EH (cell line): ENCODE measurements at places on chromosomes 6 and 20.

DNA sequence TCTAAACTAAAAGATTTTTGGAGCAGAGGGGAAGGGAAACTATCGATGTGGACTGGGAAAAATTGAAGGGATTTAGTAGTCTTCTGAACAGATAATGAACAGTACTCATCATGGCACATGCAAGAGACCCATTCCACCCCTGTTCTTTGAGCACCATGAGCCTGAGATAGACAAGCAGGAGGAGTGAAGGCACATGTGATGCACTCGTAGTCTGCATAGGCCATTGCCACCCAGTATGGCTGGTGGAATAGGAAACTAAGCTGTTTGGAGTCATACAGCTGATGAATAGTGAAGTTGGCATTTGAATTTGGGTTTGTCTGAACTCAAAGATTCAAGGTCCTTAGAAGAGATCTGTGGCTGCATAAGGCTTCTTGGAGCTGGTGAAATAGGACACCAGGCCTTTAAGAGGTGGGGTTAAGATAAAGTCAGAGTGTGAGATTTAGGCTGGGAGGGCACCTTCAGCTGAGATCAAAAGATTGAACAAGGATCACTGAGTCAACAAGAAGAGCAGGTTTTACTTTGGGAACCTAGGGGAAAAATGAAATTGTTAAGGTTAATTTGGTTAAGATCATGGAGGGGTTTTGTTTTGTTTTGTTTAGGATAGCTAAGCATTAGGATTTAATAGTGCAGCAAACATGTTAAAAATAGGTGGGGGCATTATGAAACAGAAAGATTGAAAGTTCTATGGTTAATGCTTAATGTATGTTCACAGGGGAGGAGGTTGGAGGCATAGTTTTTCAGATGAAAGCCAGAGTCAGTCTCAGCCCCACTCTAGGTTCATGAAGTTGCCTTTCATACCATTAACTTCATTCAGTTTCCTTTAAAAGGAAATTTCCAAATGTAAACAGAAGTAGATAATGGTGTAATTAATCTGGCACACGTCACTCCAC, 148.8 kb downstream of the ARID1B start:
- peak; percentile 29 for DNase-seq

DNA sequence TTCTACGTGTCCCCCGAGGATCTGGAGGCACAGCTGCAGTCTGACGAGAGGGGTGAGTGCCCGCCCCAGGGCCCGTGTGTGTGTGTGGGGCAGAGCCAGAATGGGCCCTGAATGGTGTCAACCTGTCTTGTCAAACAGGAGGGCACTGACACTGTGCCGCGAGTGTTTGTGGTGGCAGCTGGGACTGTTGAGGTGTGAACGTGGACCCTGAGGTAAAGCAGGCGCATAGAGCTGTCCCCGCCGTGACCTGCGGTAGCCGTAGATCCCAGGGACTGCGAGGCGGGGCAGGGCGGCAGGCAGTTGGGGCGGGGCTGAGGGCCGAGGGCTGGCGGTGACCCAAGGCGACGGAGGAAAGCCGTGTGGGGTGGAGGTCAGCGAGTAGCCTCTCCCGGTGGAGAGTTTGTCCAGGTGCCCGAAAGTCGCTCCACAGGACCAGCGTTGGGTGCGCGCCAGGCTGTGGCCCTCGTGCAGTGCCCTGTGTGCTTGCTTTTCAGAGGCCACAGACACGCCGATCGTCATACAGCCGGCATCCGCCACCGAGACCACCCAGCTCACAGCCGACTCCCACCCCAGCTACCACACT, 25.2 kb downstream of the UCKL1 start:
- no peak for DNase-seq

DNA sequence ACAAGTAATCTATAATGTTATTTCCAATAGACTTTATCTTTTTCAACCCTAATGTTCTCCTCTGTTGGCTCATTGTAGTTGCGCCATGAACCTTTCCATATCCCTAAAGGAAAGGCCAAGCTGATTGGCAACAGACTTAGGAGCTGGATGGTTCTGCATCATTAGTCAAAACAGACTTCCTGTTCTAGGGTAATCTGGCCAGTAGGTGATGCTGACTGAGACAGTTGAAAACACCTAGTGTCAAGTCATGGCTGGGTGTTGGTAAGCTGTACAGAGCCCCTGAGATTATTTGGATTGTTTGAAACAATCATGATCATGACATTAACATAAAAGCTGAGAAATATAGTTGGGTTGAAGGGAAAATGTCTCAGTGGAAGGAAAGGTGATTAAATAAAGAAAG, 231.4 kb downstream of the PHACTR1 start:
- no peak for DNase-seq

- DNase-seq: no peak
Measured at GRCh38 chr6:41651246-41651961, 13.1 kb downstream of the MDFI start.

- peak; percentile 6 for DNase-seq
Measured at GRCh38 chr6:14023855-14024254, 93.7 kb upstream of the CD83 start.
